ENCODE measurements at places on chromosomes 2 and 18.
A peak's percentile ranks its signal among the peaks of the same experiment; 100 is the strongest.

DNA sequence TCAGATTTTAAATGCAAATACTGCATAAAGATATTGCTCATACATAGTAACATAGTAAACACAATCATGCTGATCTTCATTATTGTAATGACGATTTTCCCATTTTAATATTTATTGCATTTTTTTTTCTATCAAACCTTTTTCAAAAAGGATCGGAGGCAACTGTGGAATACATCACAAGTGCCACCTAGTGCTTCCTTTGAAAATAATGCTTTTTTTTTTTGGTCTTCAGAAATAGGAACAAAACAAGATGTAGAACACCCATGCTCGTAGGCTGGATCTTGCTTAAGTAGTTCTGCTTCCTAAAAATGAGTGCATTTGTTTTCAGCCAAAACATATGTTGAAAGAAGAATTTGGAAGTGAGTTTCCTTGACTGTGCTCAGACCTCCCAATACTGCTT is 35.7 kb upstream of the GPR155 start:
- DNase-seq: peak; percentile 62

GRCh38 chr2:215479536-215480240 is 43.8 kb upstream of the FN1 start:
- DNase-seq: no peak

- no peak for DNase-seq
Observed at GRCh38 chr2:26283606-26284005, 38.9 kb downstream of the HADHB start.

DNA sequence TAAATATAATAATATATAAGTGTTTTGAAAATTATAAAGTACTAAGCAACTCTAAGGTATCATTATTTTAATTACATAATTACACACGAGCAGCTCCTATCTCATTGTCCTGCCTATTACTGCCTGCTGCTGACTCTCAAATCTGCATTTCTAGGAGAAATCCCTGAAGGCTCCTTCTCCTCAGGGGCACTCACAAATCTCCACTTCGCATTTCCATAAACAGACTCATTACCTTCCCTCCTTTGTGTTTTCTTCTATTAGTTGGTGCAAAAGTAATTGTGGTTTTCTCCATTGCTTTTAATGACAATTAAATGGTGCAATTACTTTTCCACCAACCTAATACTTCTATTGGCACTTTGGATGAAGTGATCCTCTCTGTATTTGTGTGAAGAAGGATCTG is 135.0 kb upstream of the HNMT start:
- no peak for DNase-seq

- no peak for DNase-seq
Observed at GRCh38 chr18:77323640-77324299, 74.1 kb downstream of the GALR1 start.

- no peak for DNase-seq
Observed at GRCh38 chr2:96549967-96550786, 13.6 kb downstream of the ARID5A start.

- no peak for DNase-seq
Observed at GRCh38 chr2:46179037-46179621, 118.1 kb upstream of the EPAS1 start.

GRCh38 chr2:44778671-44779476 is 162.6 kb upstream of the SIX3 start:
- peak; percentile 79 for DNase-seq

- no peak for DNase-seq
Observed at GRCh38 chr2:128556089-128556488, 237.4 kb upstream of the HS6ST1 start.

DNA sequence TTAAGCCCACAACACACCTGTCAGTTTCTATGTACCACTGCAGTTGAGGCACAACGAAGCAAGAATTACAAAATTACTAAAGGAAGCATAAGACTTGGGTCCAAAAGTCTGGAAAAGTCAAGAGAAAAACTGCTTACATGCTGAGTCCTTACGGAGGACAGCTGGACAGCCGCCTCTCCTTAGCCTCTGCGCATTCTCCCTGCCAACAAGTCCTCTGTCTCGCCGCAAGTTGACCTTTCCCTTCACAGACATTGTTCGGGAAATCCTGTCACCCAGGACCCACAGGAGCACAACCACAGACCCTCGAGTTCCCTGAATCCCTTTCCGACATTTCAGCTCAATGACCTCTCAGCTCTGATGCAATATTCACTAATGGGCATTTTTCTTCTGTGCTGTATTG is 525.4 kb upstream of the SALL3 start:
- DNase-seq: no peak

Measured in Kasumi-1 (cell line).